ENCODE measurements at places on chromosomes 7 and 10.

GRCh38 chr7:88146616-88147015, 73.2 kb downstream of the SRI start:
- no peak for DNase-seq

DNA sequence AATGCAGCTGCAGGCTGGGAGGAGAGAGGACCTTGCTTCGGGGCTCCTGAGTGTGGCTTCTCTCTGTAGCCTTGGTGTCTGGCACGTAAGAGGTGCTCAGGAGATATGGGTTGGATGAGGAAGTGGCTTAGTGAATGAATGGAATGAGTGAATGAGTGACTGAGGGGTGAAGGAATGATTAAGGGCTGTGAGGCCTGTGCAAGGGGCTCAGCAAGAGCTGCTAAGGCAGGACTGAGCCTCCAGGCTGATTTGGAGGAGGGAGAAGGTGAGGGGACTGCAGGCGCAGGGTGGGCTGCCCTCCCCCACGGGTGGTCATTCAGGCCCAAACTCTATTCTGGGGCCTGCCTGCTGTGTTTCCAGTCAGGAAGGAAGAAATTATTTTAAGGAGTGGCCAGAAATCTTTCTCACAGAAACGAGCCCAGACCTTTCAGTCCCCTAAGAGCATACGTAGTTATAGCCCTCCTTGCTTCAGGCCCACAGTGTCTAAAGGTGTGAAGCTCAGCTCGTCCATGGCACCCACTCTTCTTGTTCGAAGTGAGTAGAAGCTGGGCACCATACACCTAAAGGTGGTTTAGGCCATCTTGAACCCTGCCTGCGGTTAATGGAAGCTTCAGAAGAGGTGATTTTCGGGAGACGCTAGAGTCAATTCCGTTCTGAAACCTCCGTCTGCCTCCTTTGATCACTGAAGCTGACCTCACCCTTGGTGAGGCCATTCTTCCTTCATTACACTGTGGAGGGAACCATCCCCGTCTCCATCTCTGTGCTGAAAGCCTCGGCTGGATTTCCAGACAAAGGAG, 49.5 kb upstream of the SAMD8 start:
- no peak for DNase-seq

DNA sequence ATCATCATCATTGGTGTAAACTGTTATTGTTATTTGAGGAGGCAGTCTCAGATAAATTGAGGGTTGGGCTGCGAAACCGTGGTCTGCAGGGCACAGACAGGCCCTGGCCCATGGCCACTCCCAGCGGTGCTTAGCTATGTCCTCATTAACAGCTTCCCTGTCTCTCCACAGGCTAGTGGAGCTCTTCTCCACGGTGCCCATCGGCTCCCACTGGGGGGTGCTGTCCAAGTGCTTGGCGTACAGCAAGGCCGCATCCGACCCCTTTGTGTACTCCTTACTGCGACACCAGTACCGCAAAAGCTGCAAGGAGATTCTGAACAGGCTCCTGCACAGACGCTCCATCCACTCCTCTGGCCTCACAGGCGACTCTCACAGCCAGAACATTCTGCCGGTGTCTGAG, 21.6 kb downstream of the GPR26 start:
- no peak for DNase-seq

DNA sequence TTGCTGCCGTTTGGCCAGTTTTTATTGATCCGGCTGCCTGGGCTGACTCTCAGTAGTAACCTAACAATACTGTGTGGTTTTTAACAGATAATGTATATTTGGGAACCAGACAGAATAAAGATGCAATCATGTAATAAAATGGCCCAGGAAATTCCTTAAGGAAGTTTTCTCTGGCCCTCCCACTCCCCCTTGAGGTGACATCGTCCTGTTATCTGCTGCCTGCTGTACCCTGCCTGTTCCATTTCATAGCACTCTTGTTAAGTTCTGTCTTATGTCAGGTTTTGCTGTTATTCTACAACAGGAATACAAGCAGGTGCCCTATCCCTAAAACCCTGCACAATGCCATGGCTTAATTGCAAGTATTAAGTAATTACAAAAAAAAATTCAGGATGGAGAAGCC, 12.5 kb downstream of the ITGB8 start:
- DNase-seq, result no peak

- DNase-seq, result no peak
These were observed 2.3 kb downstream of the ZC3HAV1L start for GRCh38 chr7:139033346-139034114.

- DNase-seq, result peak; percentile 83
These were observed 5.7 kb downstream of the KAZALD1 start for GRCh38 chr10:101067356-101068083.

GRCh38 chr7:38206071-38206470, 28.0 kb downstream of the STARD3NL start:
- no peak for DNase-seq

GRCh38 chr10:116169782-116170445, 103.1 kb downstream of the GFRA1 start:
- no peak for DNase-seq

GRCh38 chr7:84025332-84025927, 169.2 kb downstream of the SEMA3A start:
- no peak for DNase-seq

GRCh38 chr10:71727738-71728737, 8.5 kb upstream of the C10orf105 start:
- no peak for DNase-seq

DNA sequence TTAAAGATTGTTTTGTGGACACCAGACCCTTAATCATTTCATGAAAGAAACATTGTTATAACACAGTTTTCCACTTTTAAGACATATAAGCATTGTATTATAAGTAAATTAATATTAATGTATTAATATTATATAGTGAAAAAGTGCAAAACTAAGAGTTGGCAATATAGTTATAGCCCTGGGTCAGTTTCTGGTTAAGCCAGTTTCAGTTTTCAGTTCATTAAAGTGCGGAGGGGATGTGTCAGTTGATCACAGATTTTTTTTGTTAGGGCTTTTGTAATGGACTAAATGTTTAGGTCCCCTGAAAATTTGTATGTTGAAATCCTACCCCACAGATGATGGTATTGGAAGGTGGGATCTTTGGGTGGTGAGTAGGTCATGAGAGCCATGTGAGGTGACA, 45.7 kb upstream of the GPR37 start:
- DNase-seq, result no peak

GRCh38 chr10:111102359-111102837, 25.6 kb downstream of the ADRA2A start:
- no peak for DNase-seq

DNA sequence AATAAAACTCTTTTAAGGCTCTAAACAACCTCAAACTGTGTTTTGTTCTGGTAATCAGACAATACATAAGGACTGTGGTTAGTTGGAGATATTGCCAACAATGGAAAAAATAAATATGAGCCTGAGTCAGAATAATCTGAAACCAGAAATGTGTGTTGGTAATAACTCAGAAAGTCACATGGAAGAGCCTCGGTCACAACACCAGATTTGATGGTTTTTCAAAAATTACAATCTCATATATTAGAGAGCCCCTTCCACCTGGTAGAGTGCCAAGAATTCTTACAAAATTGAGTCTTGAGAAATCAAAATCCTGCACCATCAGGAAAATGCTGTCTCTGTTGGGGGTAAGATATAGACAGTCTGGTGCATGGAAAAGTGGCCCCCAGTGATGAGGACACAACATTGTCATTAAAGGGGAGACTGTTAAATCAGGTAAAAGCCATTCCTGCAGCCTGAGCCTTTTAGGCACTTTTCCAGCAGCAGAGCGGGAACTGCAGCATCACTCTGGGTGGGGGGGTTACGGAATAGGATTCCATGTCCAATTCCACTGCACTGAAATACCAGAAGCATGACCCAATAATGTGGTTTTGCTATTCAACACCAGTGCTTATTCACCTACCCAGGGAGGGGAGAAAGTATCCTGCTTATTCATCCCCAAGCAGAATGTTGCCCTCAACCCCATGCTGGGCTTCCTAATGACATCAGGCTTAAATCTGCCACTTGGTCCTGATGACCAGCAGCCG, 9.5 kb upstream of the ADAM12 start:
- DNase-seq, result no peak

DNA sequence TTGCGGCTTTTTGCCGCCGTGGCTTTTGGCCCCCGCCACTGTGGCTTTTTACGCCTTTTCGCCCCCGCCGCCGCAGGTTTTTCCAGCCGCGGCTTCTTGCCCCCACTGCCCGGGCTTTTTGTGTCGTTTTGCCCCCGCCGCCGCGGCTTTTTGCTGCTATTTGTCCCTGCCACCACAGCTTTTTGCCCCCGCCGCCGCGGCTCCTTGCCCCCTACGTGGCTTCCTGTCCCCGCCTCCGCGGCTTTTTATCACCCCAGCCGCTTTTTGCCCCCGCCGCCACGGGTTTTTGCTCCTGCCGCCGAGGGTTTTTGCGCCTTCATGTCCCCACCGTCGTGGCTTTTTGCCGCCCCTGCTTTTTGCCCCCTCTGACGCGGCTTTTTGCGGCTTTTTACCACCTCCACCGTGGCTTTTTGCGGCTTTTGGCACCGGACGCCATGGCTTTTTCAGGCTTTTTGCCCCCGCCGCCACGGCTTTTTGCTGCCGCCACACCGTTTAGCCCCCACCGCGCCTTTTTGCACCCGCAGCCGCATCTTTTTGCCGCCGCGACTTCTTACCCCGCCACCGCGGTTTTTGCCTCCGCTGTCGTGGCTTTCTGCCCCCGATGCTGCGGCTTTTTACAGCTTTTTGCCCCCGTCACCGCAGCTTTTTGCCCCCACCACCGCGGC, 637.0 kb downstream of the ZNF716 start:
- no peak for DNase-seq
